NCI-H1092 (cell line): ENCODE measurements at places on chromosomes 3 and 15.
A peak's percentile ranks its signal among the peaks of the same experiment; 100 is the strongest.

DNA sequence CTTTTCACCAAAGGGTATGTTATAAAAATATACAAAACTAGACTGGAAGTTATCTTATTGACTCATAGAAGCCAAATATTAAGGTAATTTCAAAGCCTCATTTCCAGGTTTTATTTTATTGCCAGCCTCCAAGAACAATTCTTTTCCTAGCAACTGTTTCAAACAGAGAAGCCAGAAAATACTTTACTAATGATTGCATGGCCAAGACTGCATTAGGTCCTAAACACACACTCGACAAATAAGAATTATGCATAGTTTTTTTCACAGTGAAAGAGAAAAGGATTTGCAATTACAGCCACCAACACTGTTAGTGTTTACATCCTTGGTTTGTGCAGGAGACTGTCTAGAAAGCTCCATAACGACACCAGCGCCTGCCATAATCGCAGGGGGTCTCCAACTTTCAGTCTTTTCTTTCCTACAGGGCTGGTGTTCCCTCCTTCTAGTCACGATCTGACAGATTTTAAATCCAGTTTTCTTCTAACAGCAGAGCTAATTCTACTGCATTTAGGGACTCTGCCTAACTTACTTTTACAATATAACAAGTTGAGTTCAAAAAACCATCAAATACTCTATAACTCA, 58.1 kb downstream of the CLASP2 start:
- DNase-seq = no peak

GRCh38 chr3:34011171-34012101, 213.0 kb downstream of the PDCD6IP start:
- no peak for DNase-seq

- no peak for DNase-seq
Observed at GRCh38 chr3:56987238-56987895, 73.1 kb upstream of the SPATA12 start.

GRCh38 chr3:146899171-146899570, 294.0 kb upstream of the PLSCR5 start:
- no peak for DNase-seq

GRCh38 chr15:70281811-70282307, 184.1 kb upstream of the TLE3 start:
- DNase-seq = no peak

DNA sequence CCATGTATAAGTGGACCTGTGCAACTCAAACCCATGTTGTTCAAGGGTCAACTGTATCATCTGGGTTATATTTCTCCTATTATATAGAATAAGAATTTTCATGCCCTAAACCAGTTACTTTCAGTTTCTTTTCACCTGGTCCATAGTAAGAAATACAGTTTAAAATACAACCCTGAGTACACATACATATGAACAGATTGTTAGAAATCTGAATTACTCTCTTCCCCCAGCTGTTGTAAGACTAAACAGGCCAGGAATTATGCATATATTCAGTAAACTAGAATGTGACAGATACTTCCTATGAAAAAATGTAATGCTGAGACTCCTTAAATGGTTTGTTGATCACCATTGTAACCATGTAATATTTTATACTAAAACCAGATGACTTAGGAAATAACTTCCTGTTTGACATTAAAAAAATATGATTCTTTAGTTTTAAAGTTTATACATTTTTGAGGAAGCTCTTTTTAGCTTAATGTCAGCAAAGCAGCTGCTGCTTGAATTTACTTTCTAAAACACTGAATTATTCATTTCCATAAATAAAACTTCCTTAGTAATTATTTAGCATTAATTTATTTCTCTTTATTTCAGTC, 52.5 kb upstream of the ZCWPW2 start:
- DNase-seq = no peak

DNA sequence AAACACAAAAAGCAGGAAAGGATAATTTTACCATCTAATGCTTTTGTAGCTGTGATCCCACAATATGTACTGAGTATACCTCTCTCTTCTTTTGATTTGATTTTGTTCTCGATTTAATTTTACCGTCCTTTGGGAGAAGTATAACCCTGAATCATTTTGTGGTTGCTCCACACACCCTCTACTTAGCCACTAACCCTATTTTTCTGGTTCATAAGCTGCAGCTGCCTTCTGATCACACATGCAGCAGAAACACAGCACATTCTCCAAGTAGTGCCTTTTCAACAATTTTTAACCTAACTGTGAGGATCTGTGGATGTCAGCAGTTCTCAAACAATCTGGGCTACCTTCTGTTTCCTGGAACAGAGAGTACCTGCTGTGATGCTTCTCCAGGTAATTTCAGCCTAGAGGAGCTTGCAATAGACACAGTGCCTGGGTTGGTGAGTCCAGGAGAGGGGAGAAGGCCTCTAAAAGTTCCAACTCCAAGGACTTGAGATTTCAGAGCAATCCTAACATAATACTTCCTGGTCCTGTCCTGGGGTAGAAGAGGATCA, 40.3 kb downstream of the HGD start:
- DNase-seq = no peak

DNA sequence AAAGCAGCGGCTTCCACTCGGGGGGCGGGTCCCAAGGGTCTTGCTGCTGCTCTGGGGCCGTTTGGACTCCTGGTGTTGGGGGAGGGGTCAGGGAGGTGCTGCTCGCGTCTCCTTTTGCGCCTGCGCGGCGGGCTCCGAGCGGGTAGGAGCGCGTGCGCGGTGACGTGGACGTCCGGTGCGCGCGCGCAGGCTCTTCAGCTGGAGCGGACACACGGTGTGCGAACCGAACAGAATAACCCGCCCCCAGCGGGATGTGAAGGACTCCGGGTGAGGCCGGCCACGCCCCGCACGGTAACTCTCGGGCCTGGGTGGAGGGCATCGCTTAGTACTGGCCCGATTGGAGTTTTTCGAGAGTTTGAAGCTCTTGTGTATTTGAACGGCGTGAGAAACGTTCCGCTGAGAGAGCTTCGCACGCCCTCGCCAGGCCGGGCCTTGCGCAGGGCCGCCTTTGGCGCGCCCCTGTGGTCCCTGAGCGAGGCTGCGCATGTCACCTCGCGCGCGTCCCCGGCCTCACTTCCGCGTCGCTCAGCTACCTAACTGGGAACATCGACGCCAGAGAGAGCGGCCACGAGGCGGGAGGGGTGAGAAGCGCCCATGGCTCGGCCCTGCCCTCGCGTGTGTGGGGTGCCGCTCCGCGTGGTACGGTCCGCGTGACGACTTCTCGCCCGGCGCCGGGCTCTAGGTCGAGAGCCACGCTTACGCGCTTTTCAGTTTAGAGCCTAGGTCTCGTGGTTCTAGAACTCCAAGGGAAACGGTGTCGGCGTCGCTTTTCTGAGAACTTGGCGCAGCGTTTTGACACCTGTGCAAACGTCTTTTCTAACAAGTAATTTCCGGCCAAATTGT, at the start of gene MGA:
Gene MGA (plus strand): TSS at position 171 of the 843 bp plus-strand sequence.
- DNase-seq = peak; percentile 85

DNA sequence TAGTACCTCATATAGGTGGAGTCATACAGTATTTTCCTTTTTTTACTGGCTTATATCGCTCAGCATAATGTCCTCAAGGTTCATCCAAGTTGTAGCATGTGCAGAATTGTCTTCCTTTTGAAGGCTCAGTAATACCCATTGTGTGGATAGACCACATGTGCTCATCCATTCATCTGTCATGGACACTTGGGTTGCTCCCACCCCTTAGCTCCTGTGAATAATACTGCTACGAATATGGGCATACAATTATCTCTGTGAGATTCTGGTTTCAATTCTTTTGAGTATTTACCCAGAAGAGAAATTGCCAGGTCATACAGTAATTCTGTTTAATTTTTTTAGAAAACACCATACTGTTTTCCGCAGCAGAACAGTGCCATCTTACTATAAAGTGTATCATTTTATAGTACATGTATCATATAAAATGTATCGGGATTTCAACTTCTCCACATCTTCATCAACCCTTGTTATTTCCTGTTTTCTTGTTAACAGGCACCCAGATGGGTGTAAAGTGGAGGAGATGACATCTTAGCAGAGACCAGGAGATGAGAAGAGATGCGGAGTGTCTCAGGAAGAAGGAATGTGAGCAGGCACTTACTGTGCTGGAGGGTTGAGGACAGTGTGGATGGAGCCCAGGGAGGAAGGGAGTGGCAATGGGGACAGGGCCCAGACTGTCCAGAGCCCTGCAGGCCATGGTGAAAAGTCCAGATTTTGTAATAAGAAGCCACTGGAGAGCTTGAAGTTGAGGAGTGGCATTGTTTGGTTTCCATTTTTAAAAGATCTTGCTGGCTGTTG, 27.0 kb upstream of the PRR23E start:
- DNase-seq = no peak

GRCh38 chr3:4729061-4729973, 236.2 kb downstream of the ITPR1 start:
- no peak for DNase-seq

- no peak for DNase-seq
Observed at GRCh38 chr3:45496555-45496954, 98.0 kb upstream of the LIMD1 start.

DNA sequence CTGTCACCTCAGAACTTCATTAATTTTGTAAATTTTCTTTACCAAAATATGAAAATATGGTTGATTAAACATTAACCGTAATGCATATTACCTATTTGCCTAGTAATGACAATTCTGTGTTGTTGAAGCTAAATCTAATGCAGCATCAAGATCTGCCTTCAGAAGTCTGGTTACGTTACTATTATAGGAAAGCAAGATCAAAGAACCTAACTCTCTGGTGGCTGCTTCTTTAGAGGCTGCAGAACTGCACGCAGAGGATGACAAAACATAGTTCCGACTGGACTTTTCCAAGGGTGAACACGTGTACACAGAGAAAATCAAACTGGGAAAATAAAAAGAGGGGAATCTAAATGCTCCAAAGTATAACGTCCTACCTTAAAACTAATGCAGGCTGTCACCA, 20.5 kb downstream of the CD47 start:
- no peak for DNase-seq

- DNase-seq = no peak
Observed at GRCh38 chr3:163890661-163891060, 1187.6 kb downstream of the SI start.
